ENCODE measurements at places on chromosomes 6 and 20. TPM values are rescaled to one million over a fixed set of nuclear protein-coding genes. Genes with fewer than 3 reads are reported as not detected.
A peak's percentile ranks its signal among the peaks of the same experiment; 100 is the strongest.

DNA sequence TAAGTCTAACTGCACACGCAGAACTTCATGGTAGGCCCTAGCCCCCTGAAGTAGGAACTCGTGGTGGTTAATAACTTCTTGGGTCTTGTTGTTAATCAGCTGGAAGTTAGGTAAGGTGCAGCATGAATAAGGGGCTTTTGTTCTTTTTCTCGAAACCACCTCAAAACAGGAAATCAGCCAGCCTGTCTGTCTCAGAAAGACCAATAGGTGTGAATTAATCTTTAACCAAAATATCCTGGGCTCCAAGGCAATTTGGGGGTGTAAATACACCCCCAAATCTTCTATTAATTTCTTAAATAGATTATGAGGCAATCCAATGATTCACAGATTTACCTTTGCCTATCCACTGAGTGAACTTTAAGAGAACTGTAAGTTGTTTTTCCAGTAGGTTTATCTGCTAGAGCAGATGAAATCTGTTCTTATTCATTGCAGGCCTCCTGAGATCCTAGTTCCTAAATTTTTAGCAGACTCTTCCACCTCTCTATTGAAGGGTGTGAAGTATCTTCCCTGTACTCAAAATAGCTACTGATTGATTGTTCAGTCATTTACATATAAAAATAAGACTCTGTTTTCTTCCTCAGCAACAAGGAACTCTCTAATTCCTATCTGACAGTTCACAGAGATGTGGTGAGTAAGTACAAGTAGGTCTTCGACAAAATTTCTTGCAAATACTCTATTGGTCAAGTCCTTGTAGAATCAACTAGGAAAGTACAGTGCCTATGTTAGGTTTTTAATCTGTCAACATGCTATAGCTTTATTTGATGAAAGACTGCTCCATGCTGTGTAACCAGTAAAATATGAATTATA lies 427.1 kb upstream of the NOX3 start:
- no peak for DNase-seq

- no peak for DNase-seq
These were observed 610.4 kb upstream of the IMPG1 start for GRCh38 chr6:76682842-76683241.

DNA sequence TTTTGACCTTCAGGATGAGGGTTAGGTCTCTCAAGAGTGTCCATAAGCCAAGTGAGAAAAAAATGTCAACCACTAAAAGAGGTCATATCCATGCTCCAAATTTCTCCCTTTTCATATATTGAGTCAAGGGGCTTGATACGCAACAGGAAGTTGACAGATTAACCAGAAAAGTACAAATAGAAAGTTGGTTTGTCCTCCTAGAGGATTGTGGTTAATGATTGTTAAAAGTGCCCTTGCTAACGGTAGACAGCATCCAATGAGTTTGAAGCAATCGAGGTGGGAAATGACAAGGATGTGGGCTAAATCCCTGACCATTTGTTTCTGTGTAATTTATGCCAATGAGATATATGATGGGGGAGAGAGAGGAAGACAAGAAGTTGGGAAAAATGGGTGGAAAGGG lies 18.1 kb upstream of the HBS1L start:
- DNase-seq: no peak

- DNase-seq: no peak
These were observed 19.5 kb downstream of the DIDO1 start for GRCh38 chr20:62906647-62907375.

- no peak for DNase-seq
These were observed 47.2 kb downstream of the FOXA2 start for GRCh38 chr20:22536956-22537756.

GRCh38 chr6:144666781-144667180 lies 381.6 kb downstream of the UTRN start:
- DNase-seq: no peak

DNA sequence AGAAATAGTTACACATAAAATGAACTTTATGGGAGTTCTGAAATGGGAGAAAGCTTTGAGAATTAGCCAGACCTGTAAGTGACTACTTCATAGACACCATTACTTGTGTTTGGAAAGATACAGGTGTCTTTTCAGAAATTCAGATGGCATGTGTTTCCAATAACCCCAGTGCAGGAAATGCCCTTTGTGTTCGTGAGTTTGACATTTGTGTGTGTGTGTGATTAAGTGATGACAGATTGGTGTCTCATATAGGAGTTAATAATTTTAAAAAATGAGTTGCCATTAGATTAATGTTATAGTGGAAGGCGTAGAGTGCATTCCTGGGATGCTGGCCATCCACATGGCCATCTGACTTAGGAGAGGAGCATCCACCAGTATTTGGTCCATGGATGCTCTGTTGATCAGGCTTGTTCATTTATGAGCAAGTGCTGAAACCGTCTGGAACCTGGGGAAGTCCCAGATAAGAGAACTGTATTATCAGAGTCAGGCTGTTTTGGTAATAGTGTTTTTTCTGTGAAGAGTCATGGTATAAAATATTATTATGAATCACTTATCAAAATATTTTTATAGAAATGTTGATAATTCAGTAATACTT lies 3.1 kb downstream of the STK4 start:
- DNase-seq: no peak

- DNase-seq: no peak
These were observed 199.7 kb downstream of the TBXT start for GRCh38 chr6:165967810-165968407.

DNA sequence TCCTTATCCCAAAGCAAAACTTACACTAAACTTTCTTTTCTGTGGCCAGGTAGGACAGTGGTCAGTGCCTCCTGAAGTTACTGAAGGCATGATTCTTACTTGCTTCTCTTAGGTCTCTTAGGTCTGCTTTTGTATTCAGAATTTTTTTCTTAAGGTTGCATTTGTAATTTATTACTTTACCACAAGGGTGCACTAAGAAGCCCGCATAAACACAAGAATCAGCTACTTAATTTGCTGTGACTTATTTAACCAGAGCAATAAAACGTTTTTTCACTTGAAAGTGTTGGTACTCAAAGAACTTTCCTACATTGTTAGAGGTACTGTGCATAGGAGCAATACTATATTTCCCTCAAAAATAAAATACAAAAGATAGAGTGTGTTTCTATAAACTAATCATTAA lies 75.4 kb upstream of the LAMA2 start:
- no peak for DNase-seq

- DNase-seq: no peak
These were observed 379.9 kb downstream of the C6orf118 start for GRCh38 chr6:164929408-164929977.

- no peak for DNase-seq
These were observed 7.7 kb upstream of the TTLL2 start for GRCh38 chr6:167317172-167317571.

DNA sequence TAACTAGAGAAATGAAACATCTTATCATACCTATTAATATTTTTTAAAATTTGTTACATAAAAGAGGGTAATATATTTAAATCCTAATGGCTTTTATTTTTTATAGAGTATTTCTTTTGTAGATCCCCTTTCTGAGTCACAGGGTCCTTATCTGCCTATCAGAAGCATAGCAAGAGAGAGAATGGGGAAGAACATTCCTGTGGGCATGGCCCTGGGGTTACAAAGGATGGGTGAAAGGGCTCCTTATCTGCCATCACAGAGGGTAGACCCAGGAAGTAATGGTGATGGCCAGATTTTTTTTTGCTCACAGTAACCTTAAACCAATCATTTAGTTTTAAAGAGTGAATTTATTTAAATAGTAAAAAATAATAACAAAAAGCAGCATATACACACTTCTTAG lies 582.1 kb upstream of the HTR1E start:
- DNase-seq: no peak

DNA sequence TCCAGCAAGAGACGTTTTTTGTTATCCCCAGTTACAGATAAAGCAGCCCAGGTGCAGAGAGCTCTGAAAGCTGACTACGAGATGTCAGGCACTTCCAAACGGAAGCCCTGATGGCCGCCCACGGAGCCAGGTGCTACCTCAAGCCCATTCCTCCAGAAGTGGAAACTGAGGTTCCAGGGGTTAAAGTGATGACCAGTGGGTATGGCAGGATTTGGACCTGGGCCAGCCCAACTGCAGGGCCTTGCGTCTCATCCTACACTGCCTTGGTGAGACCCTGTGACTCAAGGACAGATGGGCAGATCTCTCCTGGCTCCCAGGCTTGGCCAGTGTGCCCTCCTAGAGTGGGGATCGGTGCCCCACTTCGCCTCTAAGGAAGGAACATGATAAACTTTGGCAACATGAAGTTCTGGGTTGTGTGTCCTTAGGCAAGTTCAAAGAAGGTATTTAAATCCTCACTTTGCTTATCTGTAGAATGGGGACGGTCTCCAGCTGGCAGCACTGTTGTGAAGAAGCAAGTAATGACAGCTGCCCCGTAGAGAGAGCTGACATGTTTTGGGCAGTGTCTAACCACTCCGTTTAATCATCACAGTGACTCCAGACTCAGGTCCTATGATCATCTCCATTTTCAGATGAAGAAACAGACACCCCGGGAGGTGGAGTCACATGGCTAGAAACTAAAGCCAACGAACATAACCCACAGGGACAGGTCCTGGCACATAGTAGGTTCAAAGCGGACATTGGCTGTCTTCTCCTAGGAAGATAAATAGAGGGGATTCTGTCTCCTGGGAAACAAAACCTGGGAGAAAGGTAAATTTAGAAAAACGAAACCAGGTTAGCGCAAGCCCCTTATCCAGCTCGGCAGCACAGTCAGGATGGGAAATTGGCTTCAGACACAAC lies 34.4 kb upstream of the CDH22 start:
- no peak for DNase-seq

DNA sequence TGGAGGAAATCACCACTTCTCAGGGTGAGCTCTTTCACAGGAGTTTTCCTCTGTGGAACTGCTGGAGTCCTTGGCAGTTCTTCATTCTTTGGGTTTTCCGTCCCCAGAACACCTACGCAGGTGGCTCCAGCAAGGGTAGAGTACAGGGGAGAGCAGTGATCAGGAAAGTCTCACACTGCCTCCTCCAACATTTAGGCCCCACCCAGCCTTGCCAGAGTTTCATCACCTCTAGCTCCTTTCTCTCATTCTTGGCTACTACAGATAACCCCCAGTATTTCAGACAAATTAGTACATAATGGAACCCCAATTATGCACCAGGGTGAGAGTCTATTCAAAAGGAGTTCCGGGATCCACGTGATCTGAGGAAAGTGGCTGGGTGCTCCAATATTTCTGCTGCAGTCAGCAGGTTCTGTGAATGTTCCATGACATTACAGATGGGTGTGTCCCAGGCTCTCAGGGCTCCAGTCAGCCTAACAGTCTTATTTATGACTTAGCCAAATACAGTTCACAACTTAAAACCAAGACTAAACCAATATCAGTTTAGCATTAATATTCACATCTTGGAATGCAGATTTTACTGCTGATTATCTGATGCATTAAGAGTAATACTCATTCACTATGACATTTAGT lies 44.6 kb downstream of the GPR63 start:
- DNase-seq: no peak

DNA sequence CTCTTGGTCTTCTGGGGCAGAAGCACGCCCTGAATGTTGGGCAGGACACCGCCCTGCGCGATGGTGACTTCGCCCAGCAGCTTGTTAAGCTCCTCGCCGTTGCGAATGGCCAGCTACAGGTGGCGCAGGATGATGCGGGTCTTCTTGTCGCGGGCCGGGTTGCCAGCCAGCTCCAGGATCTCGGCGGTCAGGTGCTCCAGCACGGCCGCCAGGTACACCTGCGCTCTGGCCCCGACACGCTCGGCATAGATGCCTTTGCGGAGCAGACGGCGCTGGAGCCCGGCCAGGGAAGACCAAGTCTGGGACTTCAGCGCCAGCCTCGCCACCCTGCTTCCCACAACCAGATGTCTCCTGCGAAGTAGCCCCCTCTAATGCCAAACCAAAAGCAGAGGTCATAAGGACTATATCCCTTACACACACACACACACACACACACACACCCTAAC lies 8.0 kb upstream of the SLC17A3 start:
- DNase-seq: peak; percentile 57

GRCh38 chr6:3218266-3218665 lies 9.2 kb downstream of the TUBB2B start:
- DNase-seq: no peak

GRCh38 chr6:135577059-135577538 lies 79.6 kb upstream of the AHI1 start:
- DNase-seq: no peak

DNA sequence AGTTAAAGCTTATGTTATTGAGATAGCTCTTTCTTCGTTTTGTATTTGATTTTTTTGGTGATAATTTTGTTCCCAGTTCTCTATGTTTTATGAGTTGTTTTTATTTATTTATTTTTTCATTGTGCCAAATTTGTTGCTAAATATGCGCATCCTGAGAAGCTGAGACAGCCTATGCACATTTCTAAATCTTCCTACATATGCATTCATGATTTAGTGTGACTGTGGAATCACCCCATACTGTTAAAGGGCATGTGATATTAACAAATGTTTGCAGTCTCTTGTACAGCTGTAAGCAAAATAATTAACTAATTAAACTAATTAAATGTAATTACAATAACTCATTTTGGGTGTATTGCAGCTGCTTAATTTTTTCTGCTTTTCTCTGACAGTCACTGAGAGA lies 10.4 kb downstream of the TFAP2B start:
- DNase-seq: no peak

GRCh38 chr6:21829126-21829525 lies 235.6 kb downstream of the SOX4 start:
- no peak for DNase-seq

DNA sequence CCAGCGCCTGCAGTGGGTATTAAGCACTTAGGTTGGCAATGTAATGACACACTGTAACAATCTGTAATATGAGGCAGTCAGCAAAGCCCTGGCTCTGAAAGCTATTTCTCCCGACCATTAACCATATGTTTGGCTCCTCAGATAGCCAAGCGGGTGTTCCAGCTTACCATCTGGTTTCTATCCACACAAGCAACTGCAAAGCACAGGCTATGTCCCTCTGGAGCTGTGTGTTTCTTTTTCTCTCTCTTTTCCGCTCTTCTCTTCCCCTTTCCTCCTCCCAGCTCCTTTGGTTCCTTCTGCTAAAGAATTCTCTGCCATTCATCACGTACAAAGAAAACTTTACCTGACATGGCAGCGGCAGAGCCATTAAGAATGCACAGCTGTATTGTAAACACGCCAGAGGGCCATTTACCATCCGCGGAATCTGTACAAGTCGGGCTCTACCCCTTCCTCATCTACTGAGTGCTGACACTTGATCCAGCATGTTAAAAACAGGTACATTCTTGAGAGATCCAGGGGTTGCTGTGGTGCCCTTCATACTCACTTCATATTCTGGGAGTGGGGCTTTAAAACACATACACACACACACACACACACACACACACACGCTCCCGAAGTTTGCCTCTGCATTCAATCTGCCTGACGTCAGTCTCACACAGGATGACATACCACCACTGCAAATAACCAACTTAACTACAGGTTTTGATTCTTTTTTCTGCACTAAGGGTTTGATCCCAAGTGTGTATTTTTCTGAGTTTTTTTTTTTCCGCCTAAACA lies 77.2 kb downstream of the BACH2 start:
- no peak for DNase-seq

GRCh38 chr6:34546551-34547321 lies 9.4 kb downstream of the SPDEF start:
- DNase-seq: no peak

GRCh38 chr6:158759966-158760617 lies 59.1 kb downstream of the EZR start:
- no peak for DNase-seq

LY86 gene
- total RNA-seq: not detected

DNAH8 gene
- total RNA-seq: not detected

IMPG1 gene
- not detected for total RNA-seq

CENPQ gene
- 19.7 TPM for total RNA-seq

COL9A1 gene
- total RNA-seq: 14.4 TPM

C6orf163 gene
- total RNA-seq: 1.5 TPM

L3MBTL1 gene
- total RNA-seq: 17.0 TPM

POU3F2 gene
- total RNA-seq: 0.48 TPM

DSP gene
- total RNA-seq: 50.5 TPM

IP6K3 gene
- total RNA-seq: 0.22 TPM

LAMA2 gene
- total RNA-seq: 3.6 TPM

DLK2 gene
- 0.37 TPM for total RNA-seq
